AG09319 (cell line): ENCODE measurements at places on chromosomes 12 and 14.
A peak's percentile ranks its signal among the peaks of the same experiment; 100 is the strongest.

DNA sequence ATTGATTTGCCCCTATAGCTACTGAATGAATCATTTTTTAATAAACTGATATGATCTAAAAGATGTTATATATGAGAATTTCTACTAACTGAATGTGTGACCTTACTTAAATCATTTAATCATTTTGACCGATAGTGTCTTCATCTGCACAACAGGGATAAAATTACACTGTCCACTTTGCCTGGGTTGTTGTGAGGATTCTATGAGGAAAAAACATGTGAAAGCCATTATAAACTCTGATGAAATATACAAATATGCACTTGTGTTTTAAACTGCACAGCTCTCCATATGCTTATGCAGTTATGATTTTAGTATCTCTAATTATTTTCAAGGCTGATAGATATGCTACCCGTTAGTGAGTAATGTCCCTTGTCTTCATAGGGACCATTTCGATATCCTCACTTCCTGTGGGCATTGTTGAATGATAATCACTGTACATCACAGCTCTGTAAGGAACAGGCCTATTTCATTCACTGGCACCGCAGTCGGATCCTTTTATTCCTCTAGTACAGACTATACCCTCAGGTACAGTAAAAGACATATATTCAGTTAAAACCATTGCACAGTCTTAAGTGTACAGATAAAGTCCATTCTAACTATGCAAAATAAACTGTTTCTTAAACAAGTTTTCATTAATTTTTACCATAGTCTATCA, 88.7 kb upstream of the RAP1B start:
- DNase-seq, result no peak

DNA sequence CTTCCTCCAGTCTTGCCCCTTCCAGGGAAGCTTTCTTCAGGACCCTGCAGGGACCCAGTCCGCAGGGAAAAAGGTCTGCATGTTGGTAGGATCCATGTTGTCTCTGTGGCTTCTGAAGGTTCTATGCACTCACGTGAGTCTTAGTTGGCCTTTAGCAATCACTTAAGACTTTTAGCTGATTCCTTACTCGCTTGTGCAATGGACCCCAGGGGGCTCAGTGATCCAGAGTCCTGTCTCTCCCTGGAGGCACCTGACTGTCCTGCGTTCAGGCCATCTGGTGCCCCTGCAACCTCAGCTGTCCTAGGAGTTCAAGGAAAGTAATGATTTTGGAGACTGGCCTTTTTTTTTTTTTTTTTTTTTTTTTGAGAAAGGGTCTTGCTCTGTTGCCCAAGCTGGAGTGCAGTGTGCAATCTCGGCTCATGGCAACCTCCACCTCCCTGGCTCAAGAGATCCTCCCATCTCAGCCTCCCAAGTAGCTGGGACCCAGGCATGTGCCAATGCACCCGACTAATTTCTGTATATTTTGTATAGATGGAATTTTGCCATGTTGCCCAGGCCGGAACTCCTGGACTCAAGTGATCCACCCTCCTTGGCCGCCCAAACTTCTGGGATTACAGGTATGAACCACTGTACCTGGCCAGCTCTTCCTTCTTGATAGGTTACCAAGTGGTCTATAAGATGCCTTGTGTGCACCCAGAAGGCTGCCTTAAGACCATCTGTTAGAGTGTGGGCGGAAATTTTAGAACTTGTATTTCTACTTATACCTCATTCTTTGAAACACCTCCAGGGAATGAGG, 4.6 kb downstream of the IFI27L2 start:
- DNase-seq, result no peak

- DNase-seq, result no peak
These were observed 363.4 kb downstream of the DAD1 start for GRCh38 chr14:22225516-22226140.

- peak; percentile 93 for DNase-seq
These were observed 6.3 kb upstream of the TPCN1 start for GRCh38 chr12:113214895-113215400.

DNA sequence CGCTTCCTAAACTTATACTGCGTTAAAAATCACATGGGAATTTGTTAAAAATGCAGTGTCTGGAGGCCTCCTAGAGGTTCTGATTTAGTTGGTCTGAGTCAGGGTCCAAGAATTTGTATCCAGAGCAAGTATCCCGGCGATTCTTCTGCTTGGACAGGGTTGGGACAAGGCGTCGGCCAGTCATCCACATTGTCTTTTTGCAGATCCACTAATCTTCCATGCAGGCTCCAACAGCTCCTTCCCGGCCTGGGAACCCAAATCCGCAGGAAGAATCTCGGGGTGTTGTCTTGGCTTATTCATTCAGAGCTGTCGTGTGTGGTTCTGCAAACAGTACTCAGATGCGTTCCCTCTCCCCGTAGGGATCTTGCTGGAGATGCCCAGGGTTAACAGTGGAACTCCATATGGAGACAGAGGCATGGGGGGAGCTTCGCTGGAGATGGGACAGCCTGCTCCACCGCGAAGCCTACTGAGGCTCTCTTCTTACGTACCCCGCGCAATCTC, 25.3 kb downstream of the GPRC5D start:
- DNase-seq, result no peak

DNA sequence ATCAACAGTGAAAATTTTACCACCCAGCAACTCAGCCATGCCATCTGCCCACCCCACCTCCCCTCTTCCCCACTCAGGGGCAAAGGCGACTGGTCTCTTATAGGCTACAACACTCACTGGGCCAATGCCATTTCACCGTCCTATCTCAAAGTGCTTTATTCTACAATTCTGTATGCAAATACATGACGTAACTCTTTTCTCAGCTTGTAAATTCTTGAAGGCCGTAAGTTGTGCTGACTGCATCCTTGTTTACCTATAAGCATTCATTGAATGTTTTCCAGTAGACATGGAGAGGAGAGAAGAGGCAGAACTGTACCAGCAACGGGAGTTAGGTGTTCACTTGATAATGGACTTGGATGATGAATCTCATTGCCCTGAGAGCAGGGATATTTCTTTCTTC, 15.6 kb downstream of the BCL2L14 start:
- DNase-seq, result no peak

GRCh38 chr12:22413592-22413991, 79.1 kb upstream of the ST8SIA1 start:
- DNase-seq, result no peak

- no peak for DNase-seq
These were observed 6.0 kb upstream of the CHD4 start for GRCh38 chr12:6613015-6613775.

GRCh38 chr14:75513911-75514672, 8.2 kb upstream of the BATF start:
- DNase-seq, result no peak

DNA sequence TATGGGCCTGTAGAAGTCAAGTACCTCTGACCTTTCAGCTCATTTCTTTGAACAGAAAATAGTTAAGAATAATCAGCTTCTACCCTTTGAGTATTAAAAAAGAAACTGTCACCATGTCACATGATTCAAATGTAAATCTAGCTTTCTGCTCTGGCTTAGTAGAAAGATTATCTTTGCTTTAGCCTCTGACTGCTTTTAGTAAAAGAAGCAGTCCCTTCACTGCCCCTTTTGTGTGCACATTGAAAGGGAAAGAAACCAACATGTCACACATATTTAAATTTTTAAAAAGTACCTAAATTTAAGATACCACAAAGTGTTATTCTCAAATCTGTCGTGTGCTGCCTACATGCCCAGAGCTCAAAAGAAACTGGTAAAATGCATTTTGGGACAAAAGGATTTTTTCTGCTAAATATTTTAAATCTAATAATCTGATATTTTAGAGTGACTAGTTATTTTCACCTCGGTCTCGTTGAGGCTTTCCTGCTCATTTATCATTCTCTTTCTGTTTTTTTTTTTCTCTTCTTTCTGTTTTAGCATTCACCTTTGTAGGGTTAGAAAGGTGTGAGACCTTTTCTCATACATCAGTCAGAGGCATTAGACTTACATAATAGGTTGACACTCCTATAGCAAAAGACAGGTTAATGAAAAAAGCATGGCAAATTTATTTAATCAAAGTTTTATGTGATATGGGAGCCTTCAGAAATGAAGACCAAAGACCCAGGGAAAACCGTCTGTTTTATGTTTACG, 41.3 kb downstream of the SLC16A7 start:
- no peak for DNase-seq

GRCh38 chr12:124556896-124557501, 10.4 kb downstream of the NCOR2 start:
- DNase-seq, result no peak

GRCh38 chr14:74533576-74533975, 40.0 kb downstream of the ISCA2 start:
- no peak for DNase-seq

DNA sequence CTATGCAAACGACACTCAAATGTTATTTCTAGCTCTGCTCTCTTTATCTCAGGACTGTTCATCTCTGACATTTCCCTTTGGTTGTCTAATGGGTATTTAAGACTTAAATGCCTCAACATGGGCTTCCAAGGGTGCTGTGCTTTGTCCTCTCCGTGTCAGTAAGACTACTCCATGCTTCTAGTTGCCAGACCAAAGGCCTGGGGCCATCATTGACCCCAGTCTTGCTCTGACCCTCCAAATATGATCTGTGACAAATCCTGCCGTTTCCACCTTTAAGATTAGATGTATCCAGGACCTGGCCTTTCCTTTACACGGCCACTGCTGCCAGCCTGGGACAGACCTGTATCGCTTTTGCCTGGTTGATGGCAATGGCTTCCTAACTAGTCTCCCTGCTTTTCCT, 126.3 kb upstream of the DYRK2 start:
- DNase-seq, result no peak

- DNase-seq, result no peak
These were observed 18.7 kb upstream of the CDCA4 start for GRCh38 chr14:105039458-105040205.

GRCh38 chr14:34262127-34262910, 199.7 kb downstream of the SPTSSA start:
- DNase-seq, result no peak

- DNase-seq, result no peak
These were observed 15.0 kb upstream of the FBXO33 start for GRCh38 chr14:39447175-39447661.

- DNase-seq, result no peak
These were observed 24.6 kb downstream of the FAM222A start for GRCh38 chr12:109738209-109738608.

GRCh38 chr14:64508215-64508776, 3.7 kb downstream of the ZBTB1 start:
- DNase-seq, result no peak

- DNase-seq, result no peak
These were observed 143.5 kb downstream of the TSPAN9 start for GRCh38 chr12:3220382-3221321.

DNA sequence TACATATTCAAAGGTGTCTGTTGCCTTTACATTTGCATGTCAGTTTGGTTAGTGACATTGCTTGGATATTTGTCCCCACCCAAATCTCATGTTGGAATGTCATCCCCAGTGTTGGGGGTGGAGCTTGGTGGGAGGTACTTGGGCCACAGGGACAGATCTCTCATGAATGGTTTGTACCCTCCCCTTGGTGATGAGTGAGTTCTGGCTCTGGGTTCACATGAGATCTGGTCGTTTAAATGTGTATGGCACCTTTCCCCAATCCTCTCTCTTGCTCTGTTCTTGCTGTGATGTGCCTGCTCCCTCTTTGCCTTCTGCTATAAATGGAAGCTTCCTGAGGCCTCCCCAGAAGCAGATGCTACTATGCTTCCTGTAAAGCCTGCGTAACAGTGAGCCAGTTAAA, 207.9 kb upstream of the DIO3 start:
- DNase-seq, result no peak

- no peak for DNase-seq
These were observed 134.6 kb downstream of the SLC25A21 start for GRCh38 chr14:37037636-37038387.

DNA sequence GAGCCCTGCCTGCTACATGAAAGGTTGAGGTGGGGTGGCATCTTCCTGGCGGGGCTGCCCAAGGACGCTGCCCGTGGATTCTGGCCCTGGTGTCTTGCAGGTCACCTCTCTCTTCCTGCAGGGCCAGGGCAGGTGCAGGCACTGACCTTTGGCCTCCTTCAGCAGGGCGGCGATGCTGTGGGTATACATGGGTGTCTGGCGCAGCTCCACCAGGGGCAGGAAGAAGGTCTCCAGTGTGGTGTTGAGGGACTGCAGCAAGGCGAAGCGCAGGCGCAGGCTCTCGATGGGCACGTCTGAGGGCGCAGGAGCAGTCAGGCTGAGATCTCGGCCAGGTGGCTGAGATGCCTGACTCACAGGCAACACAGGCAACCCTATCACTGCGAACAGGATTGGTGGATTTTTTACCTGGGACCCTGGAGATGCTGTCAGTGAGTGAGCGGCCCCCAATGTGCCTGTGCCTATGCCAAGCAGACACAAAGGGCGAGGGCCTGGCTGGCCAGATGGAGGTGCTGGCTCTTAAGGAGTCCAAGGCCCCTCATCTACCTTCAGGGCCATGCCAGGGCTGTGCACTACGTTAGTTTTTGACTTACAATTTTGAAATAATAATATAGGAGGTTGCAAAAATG, 45.7 kb downstream of the TRAFD1 start:
- no peak for DNase-seq

GRCh38 chr14:37493606-37494005, 101.4 kb downstream of the FOXA1 start:
- DNase-seq, result no peak

DNA sequence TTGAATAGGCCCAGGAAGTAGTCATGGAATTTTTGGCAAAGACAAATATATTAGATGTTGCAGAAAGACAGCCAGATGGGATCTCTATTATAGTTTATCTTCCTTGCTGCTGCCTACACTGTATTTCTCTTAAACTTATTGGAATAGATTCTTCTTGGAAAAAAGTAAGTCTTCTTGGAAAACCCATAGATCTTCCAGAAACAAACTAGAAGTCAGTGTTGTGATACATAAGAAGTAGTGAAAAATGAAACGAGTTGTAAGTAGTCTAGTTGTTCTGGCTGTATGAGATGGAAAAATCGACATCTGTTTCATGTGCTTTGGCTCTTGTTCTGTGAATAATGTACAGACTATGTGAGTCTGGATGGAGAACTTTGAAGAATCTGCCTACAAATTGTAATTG, 29.0 kb downstream of the GLIPR1L2 start:
- DNase-seq, result no peak

DNA sequence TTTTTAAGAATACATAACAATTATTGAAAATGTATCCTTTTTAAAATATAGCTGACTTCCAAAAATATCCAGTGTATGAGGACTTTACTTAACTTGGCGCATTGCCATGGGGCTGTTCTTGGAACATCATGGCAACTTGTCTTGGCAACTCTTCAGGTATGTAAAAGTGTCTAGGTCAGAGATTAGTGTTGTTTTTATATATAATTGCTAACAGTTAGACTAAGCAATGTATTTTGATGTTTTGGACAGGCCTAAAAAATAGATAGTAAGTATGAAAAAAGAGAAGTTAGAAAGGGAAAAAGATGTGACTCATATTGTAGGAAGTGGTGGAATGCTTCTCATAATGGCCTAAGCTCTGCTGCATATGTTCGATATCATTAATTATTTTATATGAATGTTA, 70.9 kb downstream of the MON2 start:
- DNase-seq, result peak; percentile 59

- DNase-seq, result no peak
These were observed 360.5 kb upstream of the TMPO start for GRCh38 chr12:98154850-98155249.
